ENCODE measurements at places on chromosomes 12 and 14.

GRCh38 chr12:105084251-105085250, at the start of gene ALDH1L2:
ALDH1L2 (minus strand) TSS chr12:105084458; CDS start chr12:105084436, 22 bp downstream.
- DNase-seq: peak; percentile 87

GRCh38 chr12:25959071-25959961, 834 bp downstream of the RASSF8 start:
- DNase-seq: peak; percentile 23

GRCh38 chr12:13505224-13505623, 308.7 kb downstream of the EMP1 start:
- DNase-seq: no peak

DNA sequence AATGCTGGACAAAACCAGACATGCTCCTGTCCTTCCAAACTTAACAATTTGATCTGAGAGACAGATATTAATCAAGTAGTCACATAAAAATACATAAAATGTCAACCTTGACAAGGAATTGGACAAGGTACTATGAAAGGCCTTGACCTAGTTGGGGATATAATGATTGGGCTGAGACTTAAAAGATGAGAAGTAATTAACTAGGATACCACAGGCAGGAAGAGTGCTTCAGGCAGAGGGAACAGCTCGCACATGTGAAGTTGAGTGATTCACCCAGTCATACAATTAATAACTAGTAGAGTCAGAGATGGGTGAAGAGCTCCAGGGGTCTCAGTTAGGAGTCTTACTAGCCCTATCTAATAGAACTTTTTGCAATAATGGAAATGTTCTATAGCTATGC, 259.5 kb downstream of the MSRB3 start:
- no peak for DNase-seq

GRCh38 chr12:131867891-131868675, 26.3 kb upstream of the ULK1 start:
- no peak for DNase-seq
